Hair follicular keratinocyte (primary cell): ENCODE measurements at places on chromosomes 5 and 9. TPM values are rescaled to one million over a fixed set of nuclear protein-coding genes. Genes with fewer than 3 reads are reported as not detected.

The NMUR2 gene
- not detected in 2 replicates for total RNA-seq

The RASA1 gene
- 34.2 and 43.2 TPM in 2 replicates for total RNA-seq

The ISOC1 gene
- 27.4 and 34.4 TPM in 2 replicates for total RNA-seq

The ECSCR gene
- total RNA-seq, result not detected in 2 replicates

The BTNL3 gene
- total RNA-seq, result not detected in 2 replicates

The TAF11L5 gene
- not detected in 2 replicates for total RNA-seq

The TPPP gene
- 0.49 and 0.94 TPM in 2 replicates for total RNA-seq

The PALM2AKAP2 gene
- total RNA-seq, result 1.9 and 3.3 TPM in 2 replicates

The GFI1B gene
- total RNA-seq, result not detected in 2 replicates

The TRIM36 gene
- 1.7 and 3.7 TPM in 2 replicates for total RNA-seq

The CTXN3 gene
- not detected in 2 replicates for total RNA-seq

The ACER2 gene
- 3.5 and 4.7 TPM in 2 replicates for total RNA-seq

The PLPP7 gene
- 0.08 and 0.23 TPM in 2 replicates for total RNA-seq

The SLC25A2 gene
- total RNA-seq, result not detected in 2 replicates

The BTNL8 gene
- not detected in 2 replicates for total RNA-seq

The C9orf50 gene
- total RNA-seq, result not detected in 2 replicates

The PLEKHG4B gene
- total RNA-seq, result under 0.01 and 0.04 TPM in 2 replicates

The FOXD4L4 gene
- not detected in 2 replicates for total RNA-seq

The PKN3 gene
- total RNA-seq, result 4.8 and 7.6 TPM in 2 replicates

The SPATA9 gene
- total RNA-seq, result not detected in 2 replicates

The PCDHB15 gene
- total RNA-seq, result 0.04 and 0.08 TPM in 2 replicates

The SLC34A1 gene
- total RNA-seq, result not detected in 2 replicates

The RNF183 gene
- total RNA-seq, result not detected in 2 replicates

The PCDHAC2 gene
- total RNA-seq, result 1.1 and 1.3 TPM in 2 replicates

The RNF130 gene
- total RNA-seq, result 18.4 and 28.9 TPM in 2 replicates

The FCHO2 gene
- 4.7 and 8.7 TPM in 2 replicates for total RNA-seq

The MSX2 gene
- total RNA-seq, result 2.4 and 4.8 TPM in 2 replicates

The C5orf46 gene
- total RNA-seq, result not detected in 2 replicates

The SPATA31E1 gene
- not detected in 2 replicates for total RNA-seq

The PCDH1 gene
- 0.49 and 5.6 TPM in 2 replicates for total RNA-seq

The FOXI1 gene
- not detected in 2 replicates for total RNA-seq

The MEF2C gene
- total RNA-seq, result 0.86 and 3.0 TPM in 2 replicates

The IFNB1 gene
- not detected in 2 replicates for total RNA-seq

The IFNA2 gene
- not detected in 2 replicates for total RNA-seq

The IGFBPL1 gene
- not detected in 2 replicates for total RNA-seq

The LHX3 gene
- total RNA-seq, result not detected in 2 replicates

The GNAQ gene
- total RNA-seq, result 15.4 and 21.1 TPM in 2 replicates

The LSM11 gene
- total RNA-seq, result 2.1 and 2.3 TPM in 2 replicates

The GABRA6 gene
- total RNA-seq, result not detected in 2 replicates

The ZNF462 gene
- total RNA-seq, result 8.0 and 9.5 TPM in 2 replicates

The AJM1 gene
- total RNA-seq, result 0.87 and 2.0 TPM in 2 replicates

The TRAF1 gene
- 0.38 and 1.4 TPM in 2 replicates for total RNA-seq

The PCDHB12 gene
- total RNA-seq, result not detected in 2 replicates

The CARD9 gene
- 0.08 and 0.19 TPM in 2 replicates for total RNA-seq

The HEMGN gene
- total RNA-seq, result not detected in 2 replicates

The ZNF366 gene
- total RNA-seq, result not detected in 2 replicates

The PCDHGA12 gene
- 1.6 and 4.0 TPM in 2 replicates for total RNA-seq

The UGT3A2 gene
- 0.08 and 0.30 TPM in 2 replicates for total RNA-seq

The CAVIN4 gene
- total RNA-seq, result under 0.01 and 0.08 TPM in 2 replicates
